ENCODE measurements at places on chromosomes 16 and 17.

DNA sequence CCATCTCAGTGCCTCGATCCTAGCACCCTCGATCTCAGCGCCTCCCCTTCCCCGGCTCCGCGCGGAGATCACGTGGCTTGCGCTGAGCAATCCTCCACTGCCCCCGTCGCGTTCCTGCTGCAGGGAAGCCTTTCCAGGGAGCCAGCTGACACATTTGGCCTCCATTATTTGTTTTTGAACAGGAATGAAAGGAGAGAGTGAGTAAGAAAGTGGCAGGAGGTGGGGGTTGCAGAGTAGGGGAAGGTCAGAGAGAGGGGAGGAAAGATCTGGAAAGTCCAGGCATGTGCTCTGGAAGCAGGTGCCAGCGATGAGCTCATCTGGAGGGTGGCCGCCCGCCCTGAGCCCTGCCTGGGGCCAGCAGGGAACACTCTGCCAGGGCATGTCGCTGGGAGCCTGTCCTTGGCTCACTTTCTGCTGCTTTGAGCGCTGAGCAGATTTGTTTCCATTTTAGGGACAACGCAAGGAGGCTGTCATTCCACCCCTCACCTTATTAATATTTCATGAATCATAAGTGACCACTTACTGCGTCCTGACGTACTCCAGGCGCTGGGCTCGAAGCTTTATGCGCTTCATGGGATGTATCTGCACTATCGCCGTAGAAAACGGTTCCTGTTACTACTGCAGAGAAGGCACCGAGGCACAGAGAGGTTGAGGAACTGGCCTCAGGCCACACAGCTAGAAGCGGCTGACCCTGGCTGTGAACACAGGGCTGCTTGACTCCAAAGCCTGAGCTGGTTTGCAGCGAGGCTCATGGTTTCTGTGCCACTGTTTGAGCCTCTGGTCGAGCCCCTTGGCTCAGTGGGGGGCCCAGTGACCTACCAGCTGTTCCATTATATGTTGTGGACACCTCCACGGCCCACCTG lies 283.1 kb downstream of the SEC14L1 start:
- DNase-seq, result no peak

DNA sequence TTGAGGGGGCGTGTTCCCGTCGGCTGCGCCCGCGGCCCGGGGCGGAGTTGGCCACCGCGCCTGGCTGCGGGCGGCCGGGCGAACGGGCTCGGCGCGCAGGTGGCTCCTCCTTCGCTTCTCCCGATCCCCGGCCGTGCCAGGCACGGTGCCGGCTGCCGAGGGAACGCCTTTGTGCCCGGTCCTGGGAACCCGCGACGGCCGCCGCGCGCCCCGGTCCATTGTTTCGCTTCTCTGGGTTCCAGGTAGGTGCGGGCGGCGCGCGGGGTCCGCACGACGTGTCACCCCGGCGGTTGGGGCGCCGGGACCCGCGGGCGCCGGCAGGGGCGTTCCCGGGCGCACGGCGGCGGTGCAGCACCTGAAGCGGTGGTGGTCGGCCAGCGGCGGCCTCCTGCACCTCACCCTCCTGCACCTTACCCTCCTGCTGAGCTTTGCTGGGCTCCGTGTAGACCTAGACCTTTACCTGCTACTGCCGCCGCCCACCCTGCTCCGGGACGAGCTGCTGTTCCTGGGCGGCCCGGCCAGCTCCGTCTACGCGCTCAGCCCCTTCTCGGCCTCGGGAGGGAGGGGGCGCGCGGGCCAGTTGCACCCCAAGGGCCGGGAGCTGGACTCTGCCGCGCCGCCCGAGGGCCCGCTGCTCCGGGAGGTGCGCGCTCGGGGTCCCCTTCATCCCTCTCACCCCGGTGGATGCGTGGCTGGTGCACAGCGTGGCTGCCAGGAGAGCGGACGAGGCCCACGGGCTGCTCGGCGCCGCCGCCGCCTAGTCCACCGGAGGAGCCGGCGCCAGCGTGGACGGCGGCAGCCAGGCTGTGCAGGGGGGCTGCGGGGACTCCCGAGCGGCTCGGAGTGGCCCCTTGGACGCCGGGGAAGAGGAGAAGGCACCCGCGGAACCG lies 99.9 kb downstream of the EFCAB13 start:
- DNase-seq, result no peak

DNA sequence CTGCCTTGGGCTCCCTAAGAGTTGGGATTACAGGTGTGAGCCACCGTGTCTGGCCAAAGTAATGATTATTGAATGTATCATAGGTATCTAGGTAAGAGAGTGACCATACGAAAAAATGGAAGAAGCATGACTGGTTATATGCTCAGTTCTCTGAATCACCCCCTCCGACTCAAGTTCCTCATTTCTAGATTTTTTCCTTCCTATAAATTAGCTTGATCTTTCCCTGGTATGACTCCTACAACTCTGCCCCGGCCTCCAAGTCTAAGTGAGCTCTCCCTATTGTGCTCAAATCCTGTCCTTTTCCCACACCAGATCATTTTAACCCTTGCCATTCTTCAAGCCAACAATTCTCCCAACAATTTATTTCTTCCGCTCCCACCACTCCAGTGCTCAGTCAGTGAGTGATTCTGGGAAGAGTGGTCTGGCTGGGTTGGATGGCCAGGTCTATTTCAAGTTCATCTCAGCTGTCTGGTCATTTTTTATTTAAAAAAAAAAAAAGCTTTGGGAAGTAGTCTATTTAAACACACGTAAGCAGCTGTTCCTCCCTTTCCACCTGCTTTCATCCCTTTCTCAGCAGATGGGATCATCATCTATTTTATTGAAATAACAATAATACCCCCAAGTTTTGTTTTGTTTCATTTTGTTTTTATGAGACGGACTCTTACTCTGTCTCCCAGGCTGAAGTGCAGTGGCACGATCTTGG lies 120.2 kb upstream of the HS3ST2 start:
- no peak for DNase-seq

DNA sequence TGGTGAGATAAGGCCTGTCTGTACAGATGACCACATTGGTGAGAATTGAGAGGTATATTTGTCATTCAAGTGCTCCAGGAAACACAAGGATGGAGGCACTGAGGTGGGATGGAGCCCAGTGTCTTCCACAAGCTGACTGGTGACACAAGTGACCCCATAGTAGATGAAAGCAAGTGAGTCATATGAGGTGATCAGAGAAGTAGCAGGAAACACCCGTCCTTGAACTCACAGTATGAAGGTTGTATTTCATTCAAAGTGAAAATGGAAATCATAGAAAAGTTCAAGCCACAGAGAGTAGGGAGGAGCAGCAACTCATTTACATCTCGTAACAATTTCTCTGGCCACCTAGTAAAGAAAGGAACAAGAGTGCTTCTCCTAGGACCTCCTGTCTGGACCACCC lies 609.8 kb downstream of the HS3ST4 start:
- DNase-seq, result no peak

DNA sequence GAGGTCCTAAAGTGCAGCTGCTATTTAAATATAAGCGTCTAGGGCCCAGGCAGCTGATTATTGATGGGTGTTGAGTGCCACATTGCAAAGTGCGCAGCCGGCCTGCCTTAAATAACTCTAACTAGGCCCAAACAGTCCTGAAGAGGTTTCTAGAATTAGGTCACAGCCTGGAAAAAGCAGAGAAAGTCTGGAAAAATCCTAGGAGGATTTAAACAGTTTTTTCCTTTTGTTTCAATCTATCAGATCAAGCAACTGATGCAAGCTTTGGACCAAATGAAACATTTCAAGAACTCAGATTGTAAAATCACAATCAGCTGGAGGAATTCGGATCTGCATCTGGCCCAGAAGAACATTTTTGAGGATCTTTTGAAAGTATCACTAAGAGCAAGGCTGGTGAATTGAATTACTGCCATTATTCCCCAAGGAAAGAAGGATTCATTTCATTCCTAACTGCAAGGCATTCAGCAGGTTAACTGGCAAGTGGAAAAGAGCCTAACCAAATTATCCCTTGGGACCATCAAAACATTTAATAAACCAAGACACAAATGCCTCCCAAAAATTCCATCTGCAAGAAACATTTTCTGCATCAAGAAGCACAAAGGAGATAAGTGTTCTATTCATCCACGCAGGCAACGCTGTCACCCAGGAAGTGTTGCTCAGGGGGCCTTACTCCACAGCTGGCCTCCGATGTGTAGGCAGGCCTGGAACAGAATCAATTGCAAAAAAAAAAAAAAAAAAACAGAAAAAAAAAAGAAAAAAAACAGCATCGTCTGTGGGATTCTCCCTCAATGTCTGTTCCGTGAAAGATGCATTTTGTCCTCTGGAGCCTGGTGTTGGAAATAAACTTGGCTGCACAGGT lies 46.1 kb downstream of the IRX3 start:
- no peak for DNase-seq

- DNase-seq, result no peak
These were observed 113.1 kb downstream of the RAP1GAP2 start for GRCh38 chr17:2909175-2909845.

DNA sequence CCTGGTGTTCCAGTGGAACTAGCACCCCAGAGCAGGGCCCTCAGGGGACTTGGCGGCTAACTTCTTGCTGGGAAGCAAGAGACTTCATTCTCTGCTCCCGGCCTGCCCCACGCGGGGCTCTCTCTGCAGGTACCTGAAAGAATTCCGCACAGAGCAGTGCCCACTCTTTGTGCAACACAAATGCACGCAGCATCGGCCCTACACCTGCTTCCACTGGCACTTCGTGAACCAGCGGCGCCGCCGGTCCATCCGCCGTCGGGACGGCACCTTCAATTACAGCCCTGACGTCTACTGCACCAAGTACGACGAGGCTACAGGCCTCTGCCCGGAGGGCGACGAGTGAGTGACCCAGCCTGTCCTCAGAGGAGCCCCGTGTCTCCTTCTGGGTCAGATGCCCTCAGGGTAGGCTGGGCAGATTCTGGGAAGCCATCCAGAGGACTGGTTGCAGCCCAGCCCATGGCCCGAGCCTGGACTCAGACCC lies 25.1 kb downstream of the UNK start:
- no peak for DNase-seq

- no peak for DNase-seq
These were observed 11.6 kb upstream of the GAA start for GRCh38 chr17:80089762-80090161.

GRCh38 chr16:11684231-11685025 lies 16.2 kb downstream of the SNN start:
- no peak for DNase-seq

- no peak for DNase-seq
These were observed 26.7 kb downstream of the SLC12A3 start for GRCh38 chr16:56891685-56892084.

DNA sequence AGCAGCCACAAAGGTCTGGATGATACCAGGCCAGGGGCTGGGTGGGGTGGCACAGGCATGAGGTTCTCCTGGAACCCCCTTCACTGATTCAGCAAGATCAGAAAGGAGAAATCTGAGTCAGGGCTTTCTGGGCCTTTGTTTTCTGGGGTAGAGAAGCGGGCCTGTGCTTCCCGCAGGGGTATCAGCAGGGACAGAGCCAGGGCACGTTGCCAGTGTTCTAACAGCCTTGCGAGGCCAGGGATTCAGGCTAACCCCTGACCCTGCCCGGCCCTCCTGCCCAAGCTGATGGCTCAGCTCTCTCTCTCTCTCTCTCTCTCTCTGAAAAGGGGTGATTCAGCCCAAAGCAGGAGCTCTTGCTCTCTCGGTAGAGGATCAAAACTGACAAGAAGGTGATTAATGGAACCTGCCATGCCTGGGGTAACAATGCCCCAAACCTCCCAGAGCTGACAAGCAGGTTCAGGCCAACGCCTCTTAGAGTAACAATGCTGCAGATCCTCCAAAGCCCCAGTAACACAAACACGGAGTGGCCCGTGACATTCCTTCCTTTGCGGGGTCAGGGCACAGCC lies 2.0 kb upstream of the KRT13 start:
- DNase-seq, result no peak

DNA sequence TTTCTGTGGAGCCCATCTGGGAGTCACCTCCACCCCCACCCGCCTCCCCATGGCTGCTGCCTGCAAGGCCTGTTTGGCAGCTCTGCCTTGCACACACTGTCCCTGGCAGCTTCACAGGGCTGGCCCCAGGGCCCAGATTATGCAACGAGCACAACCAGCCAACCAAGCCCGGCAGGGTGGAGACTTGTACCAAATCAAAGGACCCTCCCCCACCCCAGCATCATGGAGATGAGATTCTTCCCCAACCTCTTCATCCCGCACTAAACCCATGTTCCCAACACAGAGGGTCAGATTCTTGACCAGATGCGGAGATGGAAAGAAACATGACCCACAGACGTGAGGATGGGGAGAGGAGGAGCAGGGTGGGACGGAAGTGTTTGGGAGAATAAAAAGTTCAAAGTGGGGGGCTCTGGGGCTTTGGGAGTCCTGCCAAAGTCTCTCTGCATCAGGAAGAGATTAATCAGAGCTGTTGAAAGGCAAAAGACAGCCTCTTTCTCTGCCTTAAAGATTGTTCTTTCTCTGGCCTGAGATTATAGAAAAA lies 3.8 kb downstream of the SMARCD2 start:
- no peak for DNase-seq

DNA sequence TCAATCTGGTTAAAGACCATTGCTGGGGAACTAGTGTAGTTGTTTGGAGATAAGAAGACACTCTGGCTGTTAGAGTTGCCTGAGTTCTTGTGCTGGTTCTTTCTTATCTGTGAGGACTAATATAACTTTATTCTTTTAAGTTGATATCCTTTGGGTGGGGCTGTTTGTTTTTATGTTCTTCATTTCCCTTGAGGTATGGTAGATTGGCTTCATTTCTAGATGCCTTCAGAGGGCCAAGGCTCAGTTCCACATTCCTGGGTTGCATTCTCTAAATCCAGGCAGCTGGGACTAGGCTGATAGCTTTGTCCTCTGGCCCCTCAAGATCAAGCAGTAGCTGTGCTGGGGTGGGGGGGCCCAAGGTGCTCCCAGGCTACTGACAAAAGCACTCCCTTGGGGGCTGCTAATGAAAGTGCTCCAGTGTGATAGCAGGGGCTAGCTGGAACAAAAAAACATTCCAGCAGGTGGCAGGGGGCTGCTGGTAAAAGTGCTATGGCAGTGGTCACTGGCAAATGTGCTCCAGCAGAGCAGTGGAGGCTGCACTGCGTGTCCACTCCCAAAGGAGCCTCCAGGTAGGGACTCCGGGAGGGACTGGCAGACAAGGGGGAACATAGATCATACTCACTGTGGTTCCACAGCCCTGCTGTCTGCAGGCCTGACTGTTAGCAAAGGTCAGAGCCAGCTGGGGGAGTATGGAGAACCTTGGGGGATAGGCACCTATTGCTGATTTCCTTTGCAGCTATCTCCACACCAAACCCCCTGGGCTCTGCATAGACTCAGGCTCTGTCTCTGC lies 45.9 kb upstream of the KCNJ16 start:
- DNase-seq, result no peak

GRCh38 chr17:45573924-45574770 lies 83.6 kb upstream of the PLEKHM1 start:
- no peak for DNase-seq

GRCh38 chr16:67555795-67556212 lies 6.5 kb upstream of the CTCF start:
- no peak for DNase-seq

GRCh38 chr16:84922351-84923120 lies 88.8 kb downstream of the ZDHHC7 start:
- no peak for DNase-seq
